ENCODE measurements at places on chromosomes 4 and X.
A peak's percentile ranks its signal among the peaks of the same experiment; 100 is the strongest.

GRCh38 chr4:162422312-162422711, 258.5 kb upstream of the FSTL5 start:
- no peak for DNase-seq

GRCh38 chr4:2893772-2894171, 50.1 kb downstream of the ADD1 start:
- DNase-seq, result no peak

- DNase-seq, result no peak
These were observed 37.8 kb downstream of the SEPTIN6 start for GRCh38 chrX:119655125-119655524.

- DNase-seq, result no peak
These were observed 34.3 kb downstream of the HMX1 start for GRCh38 chr4:8837181-8837841.

- no peak for DNase-seq
These were observed 263.3 kb upstream of the GPRIN3 start for GRCh38 chr4:89570931-89571330.

DNA sequence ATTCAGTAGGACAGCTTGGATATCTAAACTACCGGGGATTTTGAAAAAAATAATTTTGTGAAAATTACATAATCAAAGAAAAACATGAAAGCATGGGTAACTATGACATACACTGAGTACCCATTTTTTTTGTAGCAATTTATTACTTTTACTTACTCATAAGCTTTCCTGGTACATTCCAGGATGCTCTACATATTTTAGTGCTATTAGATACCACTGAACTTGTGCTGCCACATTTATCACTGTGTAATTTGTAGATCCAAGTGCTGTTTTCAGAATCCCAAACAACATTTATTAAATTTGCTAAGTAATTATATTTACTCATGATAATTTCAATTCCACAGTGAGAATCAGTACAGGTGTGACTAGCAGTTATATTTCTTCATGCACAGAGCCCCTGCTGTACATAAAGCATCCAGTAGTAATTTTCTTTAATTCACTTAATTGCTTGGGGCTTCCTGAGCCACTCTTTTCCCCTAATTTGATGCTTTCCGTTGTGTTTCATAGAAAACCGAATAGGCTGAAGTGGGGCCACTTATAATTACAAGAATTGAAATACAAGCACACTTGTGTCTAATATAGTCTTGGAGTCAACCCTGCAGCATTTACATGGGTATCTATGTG, 2254.4 kb downstream of the ARAP2 start:
- DNase-seq, result no peak

GRCh38 chr4:169351872-169352271, 81.1 kb upstream of the SH3RF1 start:
- DNase-seq, result no peak

GRCh38 chr4:154958621-154959358, 177.7 kb downstream of the RBM46 start:
- no peak for DNase-seq

DNA sequence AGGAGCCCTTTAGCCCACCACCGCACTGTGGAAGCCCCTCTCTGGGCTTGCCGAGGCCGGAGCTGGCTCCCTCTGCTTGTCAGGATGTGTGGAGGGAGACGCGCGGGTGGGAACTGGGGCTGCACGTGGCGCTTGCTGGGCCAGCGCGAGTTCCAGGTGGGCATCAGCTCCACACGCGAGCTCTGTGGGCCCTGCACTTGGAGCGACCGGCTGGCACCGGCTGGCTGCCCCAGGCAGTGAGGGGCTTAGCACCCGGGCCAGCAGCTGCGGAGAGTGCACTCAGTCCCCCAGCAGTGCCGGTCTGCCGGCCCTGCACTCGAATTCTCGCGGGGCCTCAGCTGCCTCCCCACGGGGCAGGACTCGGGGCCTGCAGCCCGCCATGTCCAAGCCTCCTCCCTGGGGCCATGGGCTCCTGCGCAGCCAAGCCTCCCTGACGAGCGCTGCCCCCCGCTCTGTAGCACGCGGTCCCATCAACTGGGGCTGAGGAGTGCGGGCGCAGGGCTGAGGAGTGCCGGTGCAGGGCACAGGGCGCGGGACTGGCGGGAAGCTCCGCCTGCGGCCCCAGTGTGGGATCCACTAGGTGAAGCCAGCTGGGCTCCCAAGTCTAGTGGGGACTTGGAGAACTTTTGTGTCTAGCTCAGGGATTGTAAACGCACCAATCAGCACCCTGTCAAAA, 93.6 kb downstream of the DTHD1 start:
- no peak for DNase-seq

DNA sequence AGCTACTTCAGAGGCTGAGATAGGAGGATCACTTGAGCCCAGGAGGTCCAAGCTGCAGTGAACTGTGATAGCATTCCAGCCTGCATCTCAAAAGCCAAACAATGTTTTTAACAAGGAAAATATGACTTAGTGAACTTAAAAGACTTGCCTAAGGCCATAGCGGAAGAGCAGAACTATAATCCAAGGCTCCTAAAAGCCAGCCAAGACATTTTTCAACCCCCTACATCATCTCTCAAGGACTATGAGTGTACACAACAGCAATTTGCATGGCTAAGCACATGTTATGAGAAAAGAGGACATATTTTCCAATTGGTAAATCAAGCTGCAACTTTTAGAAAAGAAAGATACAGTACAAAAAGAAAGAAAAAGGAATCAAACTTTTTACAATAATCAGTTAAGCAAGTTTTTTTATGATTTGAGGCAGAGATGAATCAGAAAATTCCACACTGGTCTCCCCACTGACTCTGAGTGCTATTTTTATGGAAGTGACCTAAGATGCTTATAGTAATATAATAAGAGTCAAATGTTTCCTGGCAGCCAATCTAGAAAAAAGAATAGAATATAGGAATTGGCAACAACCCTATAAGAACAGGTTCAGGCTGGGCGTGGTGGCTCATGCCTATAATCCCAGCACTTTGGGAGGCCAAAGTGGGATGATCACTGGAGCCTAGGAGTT, 9.8 kb upstream of the ACOT9 start:
- no peak for DNase-seq

- no peak for DNase-seq
These were observed 133.1 kb upstream of the IL15 start for GRCh38 chr4:141503260-141503659.

- no peak for DNase-seq
These were observed 46.9 kb upstream of the TLL1 start for GRCh38 chr4:165826166-165826565.

- no peak for DNase-seq
These were observed 2.2 kb downstream of the PCDH10 start for GRCh38 chr4:133151341-133151690.

DNA sequence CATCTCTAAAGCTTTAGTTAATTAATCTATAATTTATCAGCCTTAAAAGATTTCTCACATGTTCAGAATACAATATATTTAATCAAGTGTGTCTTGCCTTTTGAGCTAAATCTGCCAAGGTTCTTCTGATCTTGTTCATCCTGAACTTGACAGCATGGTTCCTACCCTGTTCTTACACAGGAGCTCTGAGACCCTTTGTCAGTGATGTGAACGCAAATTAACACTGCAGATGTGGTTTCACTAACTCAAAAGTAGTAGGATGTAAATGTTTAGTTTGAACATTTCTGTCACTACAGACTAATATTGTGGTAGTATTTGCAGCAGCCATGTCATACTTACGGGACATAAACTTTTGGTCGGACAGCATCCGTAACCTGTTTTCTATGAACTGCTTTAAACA, 59.4 kb downstream of the SMARCAD1 start:
- no peak for DNase-seq

DNA sequence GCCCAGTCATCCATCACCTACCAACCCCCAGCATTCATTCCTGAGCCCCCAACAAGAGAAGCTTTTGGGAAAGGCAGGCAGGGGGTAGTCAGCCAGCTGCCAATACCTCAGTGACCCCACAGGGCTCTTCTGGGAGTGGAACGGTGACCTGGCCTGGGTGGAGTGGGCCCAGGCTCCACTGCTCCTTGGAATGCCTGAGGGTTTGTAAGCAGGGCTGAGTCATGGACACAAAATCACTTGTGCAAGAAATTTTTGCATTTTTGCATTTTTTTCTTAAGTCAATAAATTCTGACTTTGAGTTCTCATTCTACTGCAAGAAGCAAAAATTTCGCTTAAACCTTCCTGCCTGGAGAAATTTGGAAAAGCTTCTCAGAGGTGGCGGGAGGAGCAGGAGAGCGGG, 18.5 kb downstream of the SORCS2 start:
- DNase-seq, result no peak

- DNase-seq, result no peak
These were observed 90.8 kb downstream of the FNIP2 start for GRCh38 chr4:158859661-158860060.

DNA sequence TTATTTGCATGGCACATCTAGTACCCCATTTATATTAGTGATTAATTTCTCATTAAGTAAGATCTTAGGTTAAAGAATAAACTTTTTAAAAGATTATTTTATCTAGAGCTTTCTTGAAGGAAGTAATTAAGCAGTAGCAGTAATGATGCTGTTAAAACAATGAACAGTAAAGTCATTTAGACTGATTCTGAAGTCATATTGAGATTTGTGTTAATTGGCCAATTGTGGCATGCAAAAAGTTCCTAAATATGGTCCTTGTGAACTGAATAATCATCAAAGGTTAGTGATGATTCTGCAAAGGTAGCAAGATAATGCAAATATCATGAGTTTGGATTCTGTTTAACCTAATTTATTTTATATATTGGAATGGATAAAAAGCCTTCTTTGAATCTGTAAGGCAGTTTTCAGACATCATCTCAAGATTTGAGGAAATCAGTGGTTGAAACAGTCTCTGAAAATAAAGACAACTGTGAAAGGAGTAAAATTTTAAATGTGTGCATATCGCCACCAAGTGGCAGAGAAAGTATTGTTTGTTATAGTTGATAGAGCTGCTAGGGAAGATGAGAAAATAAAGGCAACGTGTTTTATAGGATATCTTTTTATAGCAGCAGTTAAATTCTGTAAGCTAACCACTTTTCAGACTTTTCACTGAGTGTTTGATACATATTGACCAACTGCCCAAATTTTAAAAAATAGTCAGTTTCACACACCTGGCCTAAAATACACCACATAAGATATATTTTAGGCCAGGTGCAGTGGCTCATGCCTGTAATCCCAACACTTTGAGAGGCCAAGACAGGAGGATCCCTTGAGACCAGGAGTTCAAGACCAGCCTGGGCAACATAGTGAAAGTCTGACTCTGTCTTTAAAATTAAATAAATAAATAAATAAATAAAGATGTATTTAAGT, 79.6 kb downstream of the CCKAR start:
- DNase-seq, result peak; percentile 32

- no peak for DNase-seq
These were observed 61.9 kb downstream of the SLC9A6 start for GRCh38 chrX:136047016-136047642.

- no peak for DNase-seq
These were observed 68.2 kb upstream of the TENM3 start for GRCh38 chr4:182174979-182175378.

- no peak for DNase-seq
These were observed 2.2 kb downstream of the NFKB1 start for GRCh38 chr4:102503301-102503746.

DNA sequence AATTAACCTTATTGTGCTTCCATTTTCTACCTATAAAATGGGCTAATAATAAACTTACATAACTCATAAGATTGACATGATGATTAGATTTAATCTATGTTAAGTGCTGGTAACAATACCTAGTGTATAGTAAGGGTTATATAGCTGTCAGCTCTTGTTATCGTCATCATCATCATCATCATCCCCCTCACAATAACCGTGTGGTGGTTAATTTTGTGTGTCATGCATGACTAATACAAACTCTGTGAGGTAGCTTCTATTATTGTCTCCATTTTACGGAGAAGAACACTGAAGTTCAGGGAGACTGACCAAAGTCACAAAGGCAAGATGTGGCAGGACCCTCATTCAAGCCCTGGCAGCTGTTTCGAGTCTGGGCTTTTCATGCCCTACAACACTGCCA, 211.3 kb downstream of the PALLD start:
- DNase-seq, result no peak

- no peak for DNase-seq
These were observed 140.6 kb upstream of the GPC4 start for GRCh38 chrX:133555782-133556458.

DNA sequence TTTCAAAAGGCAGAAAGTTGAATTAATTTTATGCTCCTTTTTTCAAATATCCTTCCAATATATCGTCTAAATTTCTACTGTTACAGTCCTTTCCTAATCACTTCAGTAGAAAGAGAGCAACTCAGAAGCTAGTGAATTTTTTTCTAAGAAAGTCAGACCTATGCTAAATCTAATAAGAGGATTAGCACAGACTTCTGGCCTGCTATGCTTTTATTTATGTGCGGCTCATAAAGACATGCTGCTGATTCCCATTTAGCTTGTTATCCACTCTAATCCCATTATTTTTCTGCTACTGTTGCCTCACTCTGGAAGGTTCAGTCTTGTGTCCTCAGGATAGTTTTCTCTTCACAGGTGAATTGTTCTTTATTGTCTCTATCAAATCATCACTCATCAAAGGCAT, 473.5 kb upstream of the FAM241A start:
- no peak for DNase-seq

DNA sequence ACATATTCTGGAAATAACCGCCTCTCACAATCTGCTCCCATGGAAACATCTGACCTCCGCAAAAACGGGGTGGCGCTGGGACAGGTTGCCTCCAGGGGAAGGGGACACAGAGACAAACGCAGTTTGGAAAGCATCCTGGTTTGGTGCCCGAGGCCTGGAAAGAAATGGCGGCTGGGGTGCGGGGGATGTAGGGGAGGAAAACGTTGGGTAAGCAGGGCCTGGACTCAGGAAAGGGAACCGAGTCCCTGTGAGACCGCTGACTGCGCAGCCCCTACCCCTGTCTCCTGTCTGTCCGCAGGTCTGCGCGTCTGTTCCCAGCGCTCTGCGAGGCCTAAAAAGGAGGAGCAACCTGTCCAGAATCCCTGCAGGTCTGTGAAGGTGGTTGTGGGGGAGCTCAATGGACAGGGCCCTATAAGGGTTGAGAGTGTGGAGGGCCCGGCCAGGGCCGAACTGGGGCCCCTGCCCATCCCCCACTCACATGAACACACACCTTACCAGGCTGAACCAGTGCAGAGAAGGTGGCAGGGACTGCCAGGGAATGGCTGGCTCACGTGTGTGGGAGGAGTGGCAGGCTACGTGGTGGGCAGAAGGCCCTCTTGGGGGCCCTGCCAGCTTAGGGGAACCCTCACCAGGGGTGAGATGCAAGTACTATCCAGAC, 672 bp downstream of the TCEAL3 start:
- DNase-seq, result no peak

DNA sequence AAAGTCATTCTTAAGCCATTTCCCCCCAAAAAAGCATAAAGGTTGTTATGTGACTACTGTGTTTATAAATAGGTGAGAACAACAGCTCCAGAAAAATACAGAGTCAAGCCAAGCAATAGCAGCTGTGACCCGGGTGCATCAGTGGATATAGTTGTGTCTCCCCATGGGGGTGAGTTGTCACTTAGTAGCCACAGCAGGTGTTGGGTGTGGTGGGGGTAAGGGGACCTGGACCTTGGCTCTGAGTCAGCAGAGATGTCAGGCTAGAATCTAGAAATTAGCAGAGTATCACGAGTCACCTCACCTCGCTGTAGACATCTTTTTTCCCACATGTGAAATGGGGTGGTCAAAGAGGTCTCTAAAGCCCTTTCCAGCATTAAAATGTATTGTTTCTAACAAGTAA, 42.4 kb downstream of the MOSPD2 start:
- DNase-seq, result no peak

GRCh38 chr4:153469031-153469430, 2.9 kb downstream of the TMEM131L start:
- DNase-seq, result no peak

- no peak for DNase-seq
These were observed 254.2 kb upstream of the NWD2 start for GRCh38 chr4:36990128-36990872.

GRCh38 chr4:79317711-79318110, 8.2 kb downstream of the NAA11 start:
- no peak for DNase-seq

- no peak for DNase-seq
These were observed 40.5 kb downstream of the MID1IP1 start for GRCh38 chrX:38841750-38842149.
